Natural killer cell treated with Interleukin-12 subunit alpha and Interleukin-12 subunit beta and Interleukin-15 and Interleukin-18, amount 100 ng/mL, for 72 hours (primary cell): ENCODE measurements at places on chromosomes 5 and 9.

DNA sequence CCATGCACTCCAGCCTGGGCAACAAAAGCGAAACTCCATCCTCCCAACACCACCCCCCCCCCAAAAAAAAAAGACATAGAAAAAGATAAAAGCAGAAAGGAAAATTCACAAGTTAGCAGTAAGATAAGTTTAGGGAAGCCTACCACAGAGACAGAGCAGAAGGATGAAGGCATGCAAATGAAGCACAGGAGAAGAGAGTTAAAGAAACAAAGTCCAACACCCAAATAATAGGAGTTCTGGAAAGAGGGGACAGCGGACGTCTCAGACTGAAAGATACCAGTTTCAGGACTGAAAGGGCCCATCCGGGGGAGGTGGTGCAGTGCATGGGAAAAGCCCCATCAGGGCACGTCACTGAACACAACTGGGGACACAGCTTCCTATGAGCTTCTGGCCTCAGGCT, 54.3 kb downstream of the OTULIN start:
- no peak for DNase-seq

GRCh38 chr9:81132796-81133195, 556.6 kb downstream of the TLE1 start:
- no peak for DNase-seq

DNA sequence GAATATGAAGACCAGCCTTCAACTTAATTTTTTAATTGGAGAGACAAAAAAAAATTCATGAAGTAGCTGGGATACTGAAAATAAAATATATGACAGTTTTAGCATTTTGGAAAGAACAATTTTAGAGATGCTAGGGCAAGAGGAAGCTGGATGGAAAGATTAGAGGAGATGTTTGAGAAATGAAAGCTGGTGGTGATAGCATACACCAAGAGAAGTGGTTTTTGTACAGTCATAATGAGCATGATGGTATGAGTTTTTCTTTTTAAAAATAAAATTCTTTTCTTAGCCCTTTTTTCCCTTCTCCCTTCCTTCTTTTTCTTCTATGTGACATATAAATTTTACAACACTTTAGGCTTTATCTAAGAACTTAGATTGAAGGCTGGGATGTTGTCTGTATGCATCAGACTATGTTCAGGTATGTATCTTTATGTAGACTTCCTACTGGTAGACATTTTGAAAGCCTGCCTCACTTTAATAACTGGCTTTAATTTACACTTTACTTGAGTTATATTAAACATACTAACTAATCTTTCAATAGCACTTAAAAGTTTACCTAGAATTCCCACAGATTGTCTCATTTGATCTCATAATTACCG, 522.5 kb downstream of the TLE4 start:
- no peak for DNase-seq

GRCh38 chr5:36530215-36530614, 76.2 kb upstream of the SLC1A3 start:
- DNase-seq = no peak

DNA sequence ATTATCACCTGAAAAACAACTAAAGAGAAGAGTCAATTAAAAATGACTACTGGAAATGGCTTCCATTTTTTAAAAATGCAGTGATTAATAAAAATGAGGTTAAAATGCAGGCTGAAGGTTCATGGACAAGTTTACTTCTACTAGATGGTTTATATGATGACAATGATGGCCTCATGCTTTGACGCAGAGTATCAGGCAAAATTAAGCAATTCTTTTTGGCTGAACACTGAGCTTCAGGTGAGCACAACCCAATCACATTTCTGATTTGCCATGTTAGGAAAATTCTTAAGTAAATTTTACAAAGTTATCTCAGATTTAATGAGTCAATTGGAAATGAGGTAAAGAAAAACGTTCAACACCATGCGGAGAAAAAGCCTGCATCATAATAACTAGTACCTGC, 22.3 kb downstream of the DMGDH start:
- DNase-seq = no peak
